HepG2 (cell line): ENCODE measurements at places on chromosomes 16 and 17. TPM values are rescaled to one million over a fixed set of nuclear protein-coding genes. Genes with fewer than 3 reads are reported as not detected.

DNA sequence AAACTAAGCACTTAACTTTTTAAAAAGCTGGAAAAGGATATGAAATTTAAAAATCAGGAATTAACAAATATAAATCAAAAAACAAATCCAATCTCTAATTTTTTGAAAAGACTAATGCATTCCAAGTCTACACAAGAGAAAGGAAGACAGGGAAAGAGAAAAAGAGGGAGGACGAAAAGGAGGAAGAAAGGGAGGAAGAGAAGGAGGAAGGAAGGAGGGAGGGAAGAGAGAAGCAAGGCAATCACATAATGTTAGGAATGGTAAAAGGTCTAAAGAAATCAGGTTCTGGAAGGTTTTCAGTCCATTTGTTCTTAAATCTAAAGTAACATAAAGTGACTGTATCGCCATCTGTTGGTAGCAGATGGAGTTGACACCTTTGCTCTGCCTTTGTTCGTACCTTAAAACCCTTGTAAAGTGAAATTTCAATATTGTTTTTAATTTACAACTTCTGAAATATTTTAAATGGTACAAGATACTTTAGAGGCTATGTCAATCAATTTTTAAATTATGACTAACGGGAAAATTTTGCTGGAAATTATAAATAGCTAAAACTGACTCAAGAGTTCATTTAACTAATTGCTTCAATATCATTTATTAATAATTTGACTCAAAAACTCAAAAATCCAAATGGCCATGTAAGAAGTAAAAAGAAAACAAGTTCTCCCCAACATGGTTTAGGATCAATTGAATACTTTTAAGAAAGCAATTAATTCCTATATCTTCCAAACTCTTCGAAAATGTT, 20.4 kb upstream of the CDYL2 start:
- H3K27ac ChIP-seq, result no peak overlapping the region
- H3K4me3 ChIP-seq, result no peak overlapping the region
- DNase-seq, result peak; percentile 59

DNA sequence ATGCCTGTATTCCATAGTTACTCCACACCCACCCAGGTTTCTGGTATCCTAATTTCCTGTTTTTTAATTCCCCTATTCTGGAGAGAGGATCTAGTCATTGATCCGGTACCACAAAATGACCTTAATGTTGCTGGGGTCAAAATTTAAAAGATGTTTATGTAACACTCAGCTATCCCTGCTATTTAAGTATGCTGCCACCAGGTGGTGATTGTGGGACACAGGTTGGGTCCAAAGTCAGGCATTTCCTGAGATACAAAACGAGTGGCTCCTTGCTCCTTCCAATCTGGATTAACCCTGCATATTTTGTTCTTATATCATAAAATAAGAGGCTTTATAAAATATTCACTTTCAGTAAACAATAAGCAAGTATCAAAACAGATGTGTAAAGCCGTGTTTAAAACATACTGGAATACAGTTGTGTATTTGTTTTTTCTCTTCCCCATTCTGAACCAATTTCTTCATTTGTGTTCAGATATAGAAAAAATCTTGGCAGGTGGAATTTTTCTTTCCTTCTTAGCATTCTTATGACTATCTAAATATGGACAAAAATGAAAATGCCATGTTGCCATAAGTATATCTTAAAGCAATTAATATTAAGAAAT, 16.3 kb downstream of the HS3ST4 start:
- H3K27me3 ChIP-seq, result 0 out of 3 replicates have a peak, but pooled peaks cover 2% of the 10 kb centered on the region
- no peaks in the 10 kb centered on the region for H3K36me3 ChIP-seq
- peak; percentile 53 for DNase-seq
- no peak overlapping the region for H3K4me3 ChIP-seq
- H3K27ac ChIP-seq, result no peak overlapping the region
- no peaks in the 10 kb centered on the region for H3K4me1 ChIP-seq

DNA sequence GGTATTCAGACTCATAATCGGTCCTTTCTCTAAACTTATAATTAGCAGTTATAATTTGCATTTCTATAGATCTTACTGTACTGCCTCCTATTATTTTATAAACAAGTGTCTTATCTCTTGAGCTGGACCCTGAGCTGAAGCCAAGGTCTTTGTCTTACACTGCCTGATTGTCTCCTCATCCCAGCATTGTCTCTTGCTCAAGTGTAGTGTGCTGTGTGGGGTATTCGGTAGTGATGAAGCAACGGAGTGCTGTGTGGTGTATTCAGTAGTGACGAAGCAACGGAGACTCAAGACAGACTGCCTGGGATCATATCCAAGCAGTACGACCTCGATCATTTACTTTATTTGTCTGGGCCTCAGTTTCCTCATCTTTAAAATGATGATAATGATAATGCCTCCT, 69.3 kb downstream of the COX10 start:
- H3K36me3 ChIP-seq, result no peaks in the 10 kb centered on the region
- no peak overlapping the region for H3K27ac ChIP-seq
- H3K4me3 ChIP-seq, result no peak overlapping the region
- H3K4me1 ChIP-seq, result peaks cover 8% of the 10 kb centered on the region; the same call in 1 of the 2 replicates
- H3K27me3 ChIP-seq, result no peaks in the 10 kb centered on the region

DNA sequence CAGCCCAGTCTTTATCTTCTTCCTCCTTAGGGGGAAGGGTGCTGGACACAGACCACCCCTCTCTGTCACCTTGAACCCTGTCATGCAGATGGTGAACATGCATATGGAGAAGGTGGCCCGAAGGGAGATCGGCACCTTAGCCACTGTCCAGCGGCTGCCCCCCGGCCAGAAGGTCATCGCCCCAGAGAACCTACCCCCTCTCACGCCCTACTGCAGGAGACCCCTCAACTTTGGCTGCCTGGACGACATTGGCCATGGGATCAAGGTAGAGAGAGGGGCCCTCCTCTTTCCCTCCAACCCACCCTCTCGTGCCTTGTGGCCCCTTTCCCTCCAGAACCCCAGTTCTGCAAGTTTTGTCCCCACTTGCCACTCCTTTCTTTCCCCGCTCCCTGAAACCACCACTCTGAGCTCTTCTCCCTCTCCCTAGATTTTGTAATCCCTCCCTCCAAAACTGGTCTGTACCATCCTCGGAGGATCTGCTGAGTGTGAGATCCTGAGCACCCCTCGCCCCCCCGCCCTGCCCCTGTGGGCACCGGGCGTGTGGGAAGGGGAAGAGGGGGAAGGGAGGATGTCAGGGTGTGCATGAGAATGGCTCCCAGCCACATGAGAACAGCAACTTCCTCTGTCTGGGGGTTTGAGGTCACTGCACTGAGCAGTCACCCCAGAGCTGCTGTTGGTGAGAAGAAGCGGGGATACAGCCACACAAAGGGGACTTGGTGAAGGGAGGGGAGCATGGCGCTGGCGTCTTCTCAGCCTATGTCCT, 7.3 kb downstream of the ABI3 start:
- no peaks in the 10 kb centered on the region for H3K36me3 ChIP-seq
- no peak overlapping the region for H3K27ac ChIP-seq
- no peak for DNase-seq
- no peak overlapping the region for H3K4me3 ChIP-seq
- peaks cover 71% of the 10 kb centered on the region for H3K27me3 ChIP-seq

The LITAFD gene
- not detected in 2 replicates for total RNA-seq

DNA sequence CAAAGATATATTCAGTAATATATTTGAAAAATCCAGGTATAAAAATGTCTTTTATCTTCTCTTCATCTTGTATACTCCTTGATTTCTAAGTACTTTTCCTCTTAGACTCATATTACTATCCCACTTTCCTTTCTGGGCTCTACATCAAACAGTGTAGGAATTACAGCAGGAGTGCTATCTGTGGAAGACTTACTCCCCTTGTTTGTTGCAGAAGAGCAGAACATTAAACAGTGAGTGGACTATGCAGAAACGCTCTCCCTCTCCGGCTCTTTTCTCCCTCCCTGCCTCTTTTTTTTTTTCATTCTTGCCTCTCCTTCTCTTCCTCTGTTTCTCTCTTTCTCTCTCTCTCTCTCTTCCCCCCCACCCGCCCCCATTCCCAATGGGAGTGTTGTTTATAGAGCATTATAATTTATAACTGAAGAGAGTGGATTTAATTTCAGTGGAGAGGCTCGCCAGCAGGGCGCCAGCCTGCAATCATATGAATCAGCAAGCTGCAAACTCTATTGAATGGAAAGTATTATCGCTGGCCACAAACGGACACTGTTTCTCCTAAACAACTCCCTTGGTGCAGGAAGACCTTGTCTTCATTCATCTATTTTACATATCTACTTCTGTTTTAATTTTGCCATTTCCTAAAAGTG, 242.3 kb upstream of the TBX2 start:
- DNase-seq, result no peak
- no peak overlapping the region for H3K27ac ChIP-seq
- H3K4me3 ChIP-seq, result no peak overlapping the region
- no peaks in the 10 kb centered on the region for H3K36me3 ChIP-seq
- H3K4me1 ChIP-seq, result 0 out of 2 replicates have a peak, but pooled peaks cover 4% of the 10 kb centered on the region

The SEZ6L2 gene
- total RNA-seq, result 6.6 and 14.9 TPM in 2 replicates

DNA sequence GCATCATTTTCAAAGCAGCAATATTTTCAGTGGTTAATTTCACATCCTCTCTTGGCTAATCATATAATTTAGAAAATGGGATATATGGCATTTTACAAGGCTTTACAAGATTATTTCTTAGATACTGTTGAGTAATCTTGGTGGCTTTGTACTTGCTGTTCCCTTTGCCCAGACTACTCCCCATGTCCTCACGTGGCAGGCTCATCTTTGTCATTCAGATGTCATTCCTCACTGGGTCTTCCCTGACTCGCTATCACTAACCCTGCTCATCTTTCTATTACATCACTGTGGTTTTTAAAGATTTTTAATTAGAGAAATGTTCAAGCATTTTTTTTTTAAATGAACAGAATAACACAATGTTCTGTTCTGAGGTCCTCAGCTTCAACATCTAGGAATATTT, 240.0 kb upstream of the IRX5 start:
- H3K4me1 ChIP-seq, result no peaks in the 10 kb centered on the region
- H3K4me3 ChIP-seq, result no peak overlapping the region
- H3K36me3 ChIP-seq, result no peaks in the 10 kb centered on the region
- H3K27me3 ChIP-seq, result no peaks in the 10 kb centered on the region
- no peak for DNase-seq
- H3K27ac ChIP-seq, result no peak overlapping the region

- peaks cover 47% of the 10 kb centered on the region; the same call in 2 of the 3 replicates for H3K27me3 ChIP-seq
- no peaks in the 10 kb centered on the region for H3K4me1 ChIP-seq
- no peak for DNase-seq
- H3K27ac ChIP-seq, result no peak overlapping the region
Measured at GRCh38 chr17:45681706-45682105, 102.4 kb upstream of the CRHR1 start.

DNA sequence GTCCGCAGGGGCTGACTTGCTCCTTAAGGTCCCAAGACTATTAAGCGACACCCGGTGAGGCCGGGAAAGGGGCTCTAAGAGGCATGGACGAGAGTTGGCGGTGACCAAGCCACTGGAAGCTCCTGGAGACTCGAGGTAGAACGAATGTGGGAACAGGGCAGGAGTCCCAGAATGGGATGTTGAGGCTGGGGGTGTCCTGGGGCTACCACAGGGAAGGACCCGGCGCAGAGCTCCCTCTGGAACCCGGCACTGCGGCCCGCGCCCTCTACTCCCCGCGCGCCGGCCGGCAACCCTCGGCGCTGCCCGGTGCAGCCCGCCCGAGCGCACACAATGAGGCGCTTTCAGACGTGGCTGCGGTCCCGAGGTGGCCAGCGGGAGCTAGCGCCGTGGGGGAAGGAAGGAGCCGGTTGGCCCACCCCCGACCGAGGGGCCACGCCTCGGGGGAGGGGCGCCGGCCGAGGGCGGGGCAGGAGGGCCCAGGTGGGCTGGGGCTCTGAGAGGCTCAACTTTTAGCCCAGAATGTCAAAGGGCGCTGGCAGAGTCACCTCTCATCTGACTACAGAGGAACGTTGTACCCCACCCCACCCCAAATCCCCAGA, at the start of gene CHST6:
TSS of gene CHST6 (minus strand) at position 366 of the 599 bp plus-strand sequence. CDS start 15,613 bp downstream, outside the sequence.
- peak; percentile 52 for DNase-seq
- H3K4me1 ChIP-seq, result peaks cover 39% of the 10 kb centered on the region

DNA sequence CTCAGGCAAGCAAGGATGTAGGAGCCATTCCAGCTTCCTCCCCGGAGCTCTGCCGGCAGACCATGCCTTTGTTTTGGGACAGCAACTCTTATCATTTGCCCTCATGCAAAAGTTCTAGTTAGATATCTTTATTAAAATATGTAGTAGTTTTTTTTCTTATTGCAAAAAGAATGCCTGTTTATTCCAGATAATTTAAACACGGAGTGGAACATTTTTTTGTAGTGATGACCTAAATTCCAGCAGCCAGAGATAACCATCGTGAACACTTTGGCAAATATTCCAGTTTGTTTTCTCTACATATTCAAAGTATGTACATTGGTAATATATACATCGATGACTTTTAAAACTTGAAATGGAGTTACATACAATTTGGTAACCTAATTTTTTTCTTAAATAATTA, 54.8 kb downstream of the CRISPLD2 start:
- H3K4me3 ChIP-seq, result no peak overlapping the region
- DNase-seq, result no peak
- H3K36me3 ChIP-seq, result no peaks in the 10 kb centered on the region
- no peak overlapping the region for H3K27ac ChIP-seq

- H3K27me3 ChIP-seq, result no peaks in the 10 kb centered on the region; the same call in 2 of the 3 replicates
- H3K27ac ChIP-seq, result peak overlapping the region; percentile 0
- peaks cover 37% of the 10 kb centered on the region for H3K36me3 ChIP-seq
- no peak for DNase-seq
- peaks cover 21% of the 10 kb centered on the region for H3K4me1 ChIP-seq
Measured at GRCh38 chr17:66777689-66778225, 57.2 kb upstream of the CACNG5 start.

DNA sequence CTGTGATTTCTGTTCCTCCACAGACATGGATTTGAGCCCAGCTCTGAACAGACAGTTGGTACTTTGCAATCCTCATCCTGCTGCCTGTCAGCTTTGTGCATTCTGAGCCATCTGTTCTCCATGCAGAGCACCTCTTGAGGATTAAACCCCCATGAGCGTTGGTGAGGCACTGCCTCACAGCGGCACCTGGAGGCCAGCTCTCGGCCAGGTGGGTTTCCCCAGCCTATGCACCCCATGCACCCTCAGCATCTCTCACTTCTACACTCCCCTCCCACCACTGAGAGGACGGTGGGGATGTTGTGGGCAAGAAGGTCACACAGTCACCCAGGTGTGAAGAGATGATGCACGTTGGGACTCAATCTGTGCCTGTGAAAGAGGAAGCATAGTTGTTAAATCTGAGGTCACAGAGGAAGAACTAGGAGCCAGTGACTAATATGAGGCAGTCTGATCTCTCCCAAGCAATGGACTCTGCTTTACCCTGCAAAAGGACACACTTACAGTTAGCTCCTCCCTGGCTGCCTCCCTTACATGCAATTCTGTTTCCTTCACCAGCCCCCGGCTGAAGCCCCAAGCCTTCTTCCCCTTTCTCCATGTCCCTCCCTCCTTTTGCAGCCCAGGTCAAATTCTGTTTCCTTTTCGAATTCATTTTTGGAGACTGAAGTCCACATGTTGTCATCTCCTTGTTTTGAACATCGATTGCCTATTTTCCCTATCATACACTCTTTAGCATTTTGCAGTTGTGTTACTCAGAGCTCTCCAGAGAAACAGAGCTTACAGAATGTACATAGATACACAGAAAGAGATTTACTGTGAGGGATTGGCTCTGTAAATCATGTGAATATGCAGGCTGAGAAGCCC, 58.5 kb downstream of the HS3ST3B1 start:
- H3K27me3 ChIP-seq, result no peaks in the 10 kb centered on the region
- peak overlapping the region; percentile 61 for H3K27ac ChIP-seq
- DNase-seq, result peak; percentile 52
- H3K4me1 ChIP-seq, result peaks cover 63% of the 10 kb centered on the region

The RNF157 gene
- 1.4 and 1.5 TPM in 2 replicates for total RNA-seq
